ENCODE measurements at places on chromosomes 7 and 10.

GRCh38 chr7:68185631-68186456, 1189.2 kb downstream of the TYW1 start:
- no peak for DNase-seq

DNA sequence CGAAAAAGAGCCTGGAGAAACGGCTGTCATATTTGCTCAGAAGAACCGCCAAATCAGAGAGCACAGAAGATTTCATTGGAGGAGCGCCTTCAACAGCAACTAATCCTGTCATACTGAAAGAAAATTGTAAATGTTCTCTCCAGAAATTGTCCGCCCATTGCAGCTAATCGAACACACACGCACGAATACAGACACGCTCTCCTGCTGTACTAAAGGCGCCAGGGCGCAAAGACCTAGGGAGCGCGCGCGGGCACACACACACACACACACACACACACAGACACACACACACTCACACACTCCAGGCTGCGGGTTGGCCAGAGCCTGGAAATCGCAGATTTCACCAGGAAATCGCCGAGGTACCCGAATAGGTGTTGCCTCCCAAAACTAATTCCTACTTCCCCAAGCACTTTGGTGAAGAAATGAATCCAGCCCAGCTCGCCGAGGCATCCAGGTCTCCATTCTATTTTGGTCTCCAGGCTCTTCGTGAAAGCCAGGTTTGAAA, at the start of gene CHRM2:
TSS of gene CHRM2 (plus strand) at position 157 of the 505 bp plus-strand sequence. CDS start 146,214 bp downstream, outside the sequence.
- DNase-seq = no peak

DNA sequence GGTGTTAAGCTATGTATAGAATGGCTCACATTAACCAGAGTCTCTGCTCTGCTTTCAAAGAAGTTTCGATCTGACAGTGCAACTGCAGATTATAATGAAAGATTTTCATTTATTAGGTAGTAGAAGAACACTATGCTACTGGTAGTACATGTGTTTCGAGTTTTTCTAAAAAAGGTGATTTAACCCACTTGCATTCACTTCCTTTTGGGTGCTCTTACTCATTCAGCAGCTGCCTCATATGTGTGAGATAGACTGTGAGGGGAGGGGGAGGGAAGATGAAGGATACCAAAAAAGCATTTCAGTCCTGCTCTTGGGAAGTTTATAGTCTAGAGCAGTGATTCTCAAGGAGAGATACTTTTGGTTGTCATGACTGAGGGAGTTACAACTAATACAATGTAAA, 20.4 kb downstream of the PLEKHA8 start:
- no peak for DNase-seq

DNA sequence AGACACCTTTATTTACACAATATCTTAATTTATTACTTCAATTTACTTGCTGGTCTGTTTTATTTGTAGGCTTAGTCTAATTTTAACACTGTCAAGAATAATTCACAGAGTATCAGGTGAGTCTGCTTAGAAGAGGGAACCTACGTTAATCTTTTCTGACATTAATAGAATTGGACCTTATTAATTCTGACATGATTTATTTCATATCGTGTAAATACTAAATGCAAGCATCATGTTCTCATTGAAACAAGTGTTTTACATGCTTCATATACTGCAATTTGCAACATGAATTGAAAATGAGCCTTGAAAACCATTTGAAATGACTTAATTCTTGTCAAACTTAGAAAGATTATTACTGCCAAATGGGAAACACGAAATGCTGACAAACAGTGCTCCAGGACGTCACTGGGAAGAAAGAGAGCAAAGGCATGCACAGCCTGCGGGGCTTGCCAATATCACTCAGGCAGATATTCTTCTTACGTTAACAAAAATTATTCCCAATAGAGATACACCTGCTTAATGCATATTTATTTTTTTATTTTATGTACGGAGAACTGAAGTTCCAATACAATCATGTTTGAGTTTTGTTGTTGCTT, 282.0 kb upstream of the AKR1E2 start:
- no peak for DNase-seq

DNA sequence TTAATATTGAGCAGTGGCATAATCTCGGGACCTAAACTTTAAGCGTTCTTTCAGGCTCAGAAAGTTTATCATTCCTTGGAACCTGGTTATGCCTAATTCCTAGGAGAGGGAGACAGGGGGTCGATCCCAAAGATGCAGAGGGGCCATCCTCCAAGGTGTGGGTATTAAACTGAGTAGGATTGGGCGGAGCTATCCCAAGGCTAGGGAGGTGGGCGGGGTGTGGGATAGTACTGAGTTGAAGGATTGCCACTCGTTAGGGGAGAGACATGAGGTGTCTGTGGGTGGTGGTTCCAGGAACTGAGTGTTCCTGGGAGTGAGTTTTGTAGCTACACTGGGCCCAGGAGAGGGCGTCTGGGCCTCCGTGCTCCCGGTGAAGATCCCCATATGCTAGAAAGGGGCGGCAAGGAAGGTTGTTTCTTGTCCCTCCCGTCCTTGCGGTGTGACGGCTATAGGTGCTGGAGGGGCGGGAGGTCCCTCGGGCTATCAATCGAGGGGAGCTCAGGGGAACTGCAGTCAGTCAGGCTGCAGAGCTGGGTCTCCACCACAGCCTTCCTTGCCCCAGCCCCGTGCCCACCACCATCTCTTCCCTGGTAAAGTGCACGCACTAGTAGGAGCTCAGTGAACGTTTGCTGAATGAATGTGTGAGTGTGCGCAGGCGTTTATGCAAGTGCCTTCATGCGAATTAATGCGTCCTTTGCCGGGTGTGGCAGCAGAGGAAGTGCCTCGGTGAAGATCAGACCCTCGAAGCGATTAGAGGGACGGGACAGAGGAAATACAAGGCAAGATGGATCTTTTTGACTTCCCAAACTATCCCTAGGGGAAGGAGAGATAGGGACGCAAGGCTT, 3.0 kb upstream of the HMX2 start:
- DNase-seq = no peak

- DNase-seq = no peak
These were observed 100.4 kb downstream of the RGS10 start for GRCh38 chr10:119441921-119442757.

Data from T-helper 22 cell (primary cell).